ENCODE measurements at places on chromosomes 1 and 21. TPM values are rescaled to one million over a fixed set of nuclear protein-coding genes. Genes with fewer than 3 reads are reported as not detected.

- no peak for DNase-seq
These were observed 304.7 kb downstream of the TM2D1 start for GRCh38 chr1:61420243-61420642.

DNA sequence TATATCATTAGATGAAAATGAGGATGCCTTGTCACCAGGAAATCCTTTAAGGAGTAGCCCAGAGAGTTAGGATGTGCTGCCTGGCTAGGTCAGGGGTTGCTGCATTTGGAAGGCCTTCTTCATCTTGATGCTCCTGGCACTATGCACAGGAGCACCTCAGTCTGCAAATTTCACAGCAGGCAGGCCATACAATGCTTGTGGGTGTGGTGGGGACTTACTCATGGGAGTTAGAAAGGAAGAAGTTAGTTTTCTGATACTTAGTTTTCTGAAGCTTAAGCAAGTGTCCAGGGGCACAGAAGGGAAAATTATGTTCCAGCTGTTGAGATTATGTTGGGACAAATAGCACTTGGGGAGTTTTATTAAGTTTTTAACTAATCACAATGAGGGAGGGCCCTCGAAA, 11.4 kb downstream of the HLX start:
- DNase-seq, result no peak

DNA sequence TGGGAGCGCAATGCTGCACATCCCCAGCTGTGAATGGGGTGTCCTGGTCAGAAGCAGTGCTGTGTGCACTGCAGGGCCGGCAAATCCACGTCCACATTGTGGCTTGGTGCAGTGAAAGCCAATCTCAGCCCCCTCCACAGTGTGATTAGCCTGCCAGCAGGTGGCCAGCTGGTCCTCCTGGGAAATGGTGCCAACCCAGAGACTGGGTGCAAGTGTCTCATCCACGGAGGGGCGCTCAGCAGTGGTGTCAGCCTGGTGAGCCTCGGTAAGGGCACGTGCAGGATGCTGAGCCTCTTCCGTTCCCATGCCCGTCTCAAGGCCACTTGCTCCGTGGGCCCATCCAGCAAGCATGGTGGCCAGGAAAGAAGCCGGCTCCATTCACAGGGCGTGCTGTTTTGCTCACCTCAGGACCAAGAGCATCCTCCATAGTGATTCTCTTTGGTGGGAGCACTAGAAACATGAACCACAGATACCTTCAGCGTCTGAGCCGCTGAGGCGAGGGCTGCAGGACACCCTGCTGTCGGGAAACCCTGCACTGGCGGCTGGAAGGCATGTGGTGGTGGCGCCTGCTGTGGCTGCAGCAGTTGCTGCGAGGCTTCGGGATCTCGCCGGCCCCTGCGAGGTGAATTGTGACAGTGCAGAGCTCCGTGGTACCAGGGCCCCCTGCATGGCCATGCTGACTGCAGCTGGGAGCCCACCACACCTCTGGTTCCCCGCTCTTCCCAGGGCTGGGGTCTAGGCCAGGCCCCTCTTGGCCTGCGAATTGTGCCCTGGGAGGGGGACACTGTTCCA, 2.0 kb upstream of the SMYD3 start:
- no peak for DNase-seq

AADACL4 gene
- not detected for total RNA-seq

DNA sequence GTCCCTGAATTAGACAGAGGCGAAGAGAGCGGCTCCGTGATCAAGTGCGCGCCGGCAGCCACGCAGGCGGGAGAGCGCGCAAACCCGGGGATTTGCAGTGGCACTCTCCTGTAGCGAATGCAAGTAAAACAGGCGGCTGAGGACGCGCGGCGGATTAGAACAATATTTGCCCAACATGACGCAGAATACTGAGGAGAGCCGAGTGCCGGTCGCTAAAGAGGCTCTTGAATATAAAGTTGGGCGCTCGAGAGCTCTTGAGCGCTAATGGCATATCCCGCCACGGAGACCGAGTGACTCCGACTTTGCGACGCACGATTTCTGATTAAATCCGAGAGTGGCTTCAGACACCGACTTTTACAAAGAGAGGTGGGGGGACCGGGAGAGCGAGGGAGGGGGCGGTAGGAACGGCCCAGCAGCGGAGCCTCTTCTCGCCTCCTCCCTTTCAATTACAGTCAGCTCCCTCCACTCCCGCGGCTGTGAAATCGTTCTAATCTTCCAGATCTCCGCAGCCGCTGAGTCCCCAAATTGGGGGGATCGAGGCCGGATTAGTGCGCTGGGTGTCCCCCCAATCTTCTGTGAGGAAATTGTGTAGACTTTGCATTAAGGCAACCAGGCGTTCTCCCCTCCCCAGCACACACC, 2.3 kb downstream of the PAX7 start:
- DNase-seq, result peak; percentile 31

Data from neural crest cell (in vitro differentiated cells).